ENCODE measurements at places on chromosomes 3 and 15. TPM values are rescaled to one million over a fixed set of nuclear protein-coding genes. Genes with fewer than 3 reads are reported as not detected.

GRCh38 chr3:132318451-132318850 is 1.2 kb downstream of the ACP3 start:
- no peak for DNase-seq

GRCh38 chr15:63797116-63797515 is 36.6 kb downstream of the HERC1 start:
- DNase-seq = no peak

DNA sequence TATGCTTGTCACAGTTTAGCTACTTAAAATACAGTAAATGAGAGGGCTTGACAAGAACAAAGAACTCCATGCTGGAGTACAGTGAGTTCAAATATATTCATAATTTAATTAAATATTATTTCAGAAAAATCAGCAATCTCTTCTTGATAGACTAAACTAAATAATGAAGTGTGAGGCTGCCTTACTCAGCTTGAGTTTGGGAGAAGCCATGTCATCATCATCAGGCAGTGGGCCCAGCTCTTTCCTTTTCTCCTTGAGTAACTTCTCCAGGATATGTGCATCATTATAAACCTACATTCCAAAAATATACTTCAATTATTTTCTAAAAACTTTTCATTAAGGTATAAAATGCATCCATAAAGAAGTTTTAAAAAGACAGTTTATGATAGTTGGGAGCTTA is 70.5 kb downstream of the PBRM1 start:
- DNase-seq = no peak

DNA sequence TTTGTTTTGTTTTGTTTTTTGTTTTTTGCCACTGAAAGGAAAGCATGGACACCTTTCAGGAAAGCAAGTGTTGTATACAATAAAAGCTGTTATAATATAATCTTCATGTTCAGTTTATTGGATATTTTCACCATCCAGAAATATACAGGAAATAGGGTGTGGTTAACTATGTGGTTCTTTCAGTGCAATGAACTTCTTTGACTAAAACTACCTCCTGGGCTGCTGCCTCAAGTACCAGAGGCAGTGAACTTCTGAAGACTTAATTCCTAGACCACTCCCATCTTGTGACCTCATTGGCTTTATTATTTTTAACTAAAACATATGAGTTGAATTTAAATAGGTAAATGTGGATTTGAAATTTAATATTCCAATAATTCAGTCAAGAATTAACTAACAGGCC is 27.1 kb upstream of the TBL1XR1 start:
- no peak for DNase-seq

DNA sequence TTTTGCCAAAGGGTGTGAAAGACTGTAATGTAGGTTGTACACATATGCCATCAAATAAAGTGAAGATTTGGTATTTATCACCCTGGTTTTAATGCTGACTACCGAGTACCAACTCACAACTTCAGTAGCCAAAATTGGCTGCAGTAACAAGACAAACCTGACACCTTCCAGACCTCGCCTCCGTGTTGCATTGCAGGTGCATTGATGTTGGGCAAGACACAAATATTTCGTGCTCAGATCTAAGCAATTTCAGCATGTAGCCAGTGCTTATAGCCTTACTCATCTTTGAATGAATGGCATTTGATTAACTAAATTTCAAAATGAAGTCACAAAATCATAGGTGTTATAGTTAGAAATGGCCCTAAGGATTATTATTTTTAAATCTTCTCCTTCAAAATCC is 400.2 kb downstream of the SOX2 start:
- DNase-seq = no peak

DNA sequence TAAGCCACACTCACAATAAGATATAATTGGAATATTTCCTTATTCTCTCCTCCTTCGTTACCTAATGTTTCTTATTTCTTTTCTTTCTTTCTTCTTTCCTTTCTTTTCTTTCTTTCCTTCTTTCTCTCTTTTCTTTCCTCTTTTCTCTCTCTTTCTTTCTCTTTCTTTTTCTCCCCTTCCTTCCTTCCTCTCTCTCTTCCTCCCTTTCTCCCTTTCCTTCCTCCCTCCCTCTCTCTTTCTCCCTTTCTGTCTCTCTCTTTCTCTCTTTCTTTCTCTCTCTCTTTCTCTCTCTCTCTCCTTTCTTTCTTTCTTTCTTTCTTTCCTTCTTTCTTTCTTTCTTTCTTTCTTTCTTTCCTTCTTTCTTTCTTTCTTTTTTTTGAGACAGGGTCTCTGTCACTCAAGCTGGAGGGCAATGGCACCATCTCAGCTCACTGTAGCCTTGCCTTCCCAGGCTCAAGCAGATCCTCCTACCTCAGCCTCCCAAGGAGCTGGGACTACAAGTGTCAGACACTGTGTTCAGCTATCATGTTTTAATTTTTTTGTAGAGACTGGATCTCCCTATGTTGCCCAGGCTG is 19.3 kb upstream of the PIAS1 start:
- no peak for DNase-seq

DNA sequence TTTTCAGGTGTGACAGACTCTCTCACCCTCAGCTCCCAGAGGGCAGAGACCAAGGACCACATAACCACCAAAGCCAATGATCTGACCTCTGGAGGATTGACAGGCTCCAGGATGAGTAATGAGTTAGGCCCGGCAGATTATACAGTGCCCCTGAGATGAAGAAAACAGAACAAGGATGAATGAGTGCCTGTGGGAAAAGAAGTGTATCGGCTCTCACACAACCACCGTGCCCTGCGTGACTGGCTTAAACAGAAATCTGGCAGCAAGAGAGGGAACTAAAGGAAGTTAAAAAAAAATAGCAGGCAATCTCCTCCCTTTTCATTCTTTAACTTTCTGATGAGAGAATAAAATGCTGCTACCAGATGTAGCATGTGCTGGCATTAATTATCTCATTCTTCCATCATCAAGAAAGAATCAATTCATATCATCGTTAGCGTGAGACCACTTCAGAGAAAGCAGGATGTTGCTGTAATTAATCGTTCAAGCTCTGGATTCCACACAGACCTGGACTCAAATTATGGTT is 227.5 kb upstream of the COL8A1 start:
- no peak for DNase-seq

DNA sequence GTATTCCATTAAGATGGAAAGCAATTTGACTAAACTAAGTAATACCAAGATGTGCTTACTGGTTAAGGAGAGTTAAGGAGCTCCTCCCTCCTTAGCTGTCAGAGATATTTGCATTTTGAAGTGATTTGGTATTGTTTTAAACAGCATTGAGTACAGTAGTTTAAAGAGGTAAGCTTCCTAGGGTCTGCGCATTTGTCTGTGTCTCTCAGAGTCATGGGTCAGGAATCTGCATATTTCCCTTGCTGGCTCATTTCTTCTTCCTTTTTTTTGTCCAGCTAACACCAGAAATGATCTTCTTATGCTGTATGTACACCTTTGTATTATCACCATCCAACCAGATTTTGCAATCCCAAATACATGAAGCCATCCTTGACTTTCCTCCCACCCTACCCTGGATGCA is 163.0 kb upstream of the BFSP2 start:
- no peak for DNase-seq

GRCh38 chr3:102810937-102811336 is 376.1 kb downstream of the ZPLD1 start:
- DNase-seq = no peak

DNA sequence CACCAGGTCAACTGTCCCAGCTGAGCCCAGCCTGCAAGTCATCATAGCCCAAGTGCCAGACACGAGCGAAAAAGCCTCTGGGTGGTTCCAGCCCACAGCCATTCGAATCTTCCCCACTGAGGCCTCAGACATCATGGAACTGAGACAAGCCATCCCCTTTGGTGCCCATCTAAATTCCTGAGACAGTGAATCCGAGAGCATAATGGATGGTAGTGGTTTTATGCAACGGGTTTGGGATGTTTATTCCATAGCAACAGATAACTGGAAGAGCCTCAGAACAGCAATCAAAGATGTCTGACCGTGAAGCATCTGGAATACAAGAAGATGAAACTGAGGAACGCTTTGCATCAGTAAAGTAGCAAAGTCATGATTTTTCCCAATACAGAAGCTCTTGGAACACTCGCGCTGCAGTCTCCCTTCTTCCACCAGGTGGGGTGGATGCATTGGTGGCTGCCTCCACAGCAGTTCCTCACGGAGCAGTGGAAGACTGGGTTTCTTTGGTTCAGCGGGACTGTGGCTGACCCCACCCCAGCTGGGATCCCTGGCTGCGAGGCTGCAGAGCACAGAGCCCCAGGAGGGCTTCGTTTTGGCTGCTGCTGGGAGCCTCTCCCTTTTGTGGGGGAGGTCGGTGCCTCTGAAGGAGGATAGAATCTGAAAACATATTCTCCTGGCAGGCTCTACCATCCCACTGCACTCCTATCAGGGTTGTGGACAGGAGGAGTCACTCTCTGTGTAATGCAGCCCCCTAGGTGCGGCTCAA is 26.4 kb upstream of the PDE8A start:
- no peak for DNase-seq

DNA sequence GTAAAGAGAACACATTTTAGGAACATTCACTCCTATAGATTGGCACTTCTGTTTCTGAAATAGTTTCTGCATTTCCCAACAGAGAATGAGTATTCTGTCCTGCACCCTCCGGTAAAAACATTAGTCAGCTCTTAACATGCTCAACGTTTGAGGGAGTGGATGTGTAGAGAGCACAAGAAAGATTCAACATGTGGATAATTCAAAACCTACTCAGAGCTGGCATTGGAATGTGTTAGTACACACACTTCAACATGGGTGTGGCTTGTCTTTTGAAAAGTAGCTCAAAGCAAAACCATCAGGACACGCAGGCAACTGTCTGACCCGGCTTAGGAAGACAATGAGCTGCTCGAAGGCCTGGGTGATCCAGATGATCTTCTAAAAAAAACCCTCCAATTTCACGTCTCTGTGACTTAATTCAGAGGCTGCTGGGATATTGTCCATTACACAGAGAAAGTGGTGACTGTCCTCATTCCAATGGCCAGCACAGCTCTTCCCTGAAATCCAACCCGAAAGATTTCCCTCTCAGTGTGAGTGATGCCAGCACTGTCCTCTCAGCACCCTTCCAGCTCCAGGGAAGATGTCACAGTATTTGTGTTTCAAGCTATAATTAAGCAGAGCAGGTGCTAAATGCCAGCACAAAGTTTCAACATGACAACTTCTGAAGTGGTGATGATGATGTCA is 18.1 kb downstream of the FBN1 start:
- DNase-seq = no peak

GRCh38 chr3:124492824-124493223 is 237.4 kb upstream of the UMPS start:
- no peak for DNase-seq

DNA sequence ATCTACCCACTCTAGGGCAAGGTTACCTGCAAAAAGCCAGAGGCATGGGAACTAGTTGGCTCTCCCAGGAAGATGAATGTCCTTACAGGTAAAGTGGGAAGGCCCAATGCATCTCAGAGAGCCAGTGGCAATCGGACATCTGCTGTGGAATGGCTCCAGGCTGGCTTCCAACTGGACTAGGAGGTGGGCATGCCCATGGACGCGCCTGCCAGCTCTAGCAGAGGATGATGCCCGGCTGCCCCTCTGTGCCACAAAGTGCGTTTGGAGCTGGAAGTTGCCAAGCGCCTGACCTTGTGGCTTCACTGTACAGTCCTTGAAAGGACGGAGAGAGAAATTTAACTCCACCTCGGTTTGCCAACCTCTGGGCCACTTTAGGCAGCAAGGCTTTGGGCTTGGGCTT is 84.4 kb downstream of the NR2F2 start:
- DNase-seq = no peak

DNA sequence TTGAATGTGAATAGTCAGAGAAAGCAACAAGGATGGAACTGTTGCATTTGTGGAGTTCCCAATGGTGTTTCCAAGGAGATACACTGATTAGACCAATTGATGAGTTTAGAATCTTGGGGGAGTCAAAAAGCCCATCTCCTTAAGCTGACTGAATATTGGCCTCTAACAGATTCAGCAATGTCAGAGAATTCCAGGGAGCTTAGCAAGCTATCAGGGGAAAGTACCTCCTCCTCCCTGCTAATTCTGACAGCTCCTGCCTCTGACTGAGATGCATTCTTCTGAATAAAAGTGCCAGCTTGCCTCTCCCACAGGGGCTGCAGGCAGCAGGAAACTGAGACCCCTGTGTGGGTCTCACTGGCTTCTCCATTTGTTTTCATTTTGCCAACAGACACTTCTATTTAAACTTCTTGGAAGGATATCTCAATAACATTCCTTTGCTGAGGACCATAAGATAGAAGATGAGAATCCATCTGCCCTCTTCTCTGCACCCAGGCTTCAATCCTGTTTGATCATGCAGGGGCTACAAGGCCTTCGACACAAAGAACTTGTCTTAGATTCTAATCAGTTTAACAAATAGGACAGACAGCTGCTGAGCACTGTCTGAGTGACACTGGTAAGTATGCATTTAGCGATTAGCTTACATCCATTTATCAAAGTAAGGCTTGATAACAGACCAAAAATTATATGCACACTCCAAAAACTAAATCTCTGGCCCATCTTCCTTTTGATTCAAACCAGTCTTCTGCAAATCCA is 1080.8 kb downstream of the TUSC7 start:
- no peak for DNase-seq

DNA sequence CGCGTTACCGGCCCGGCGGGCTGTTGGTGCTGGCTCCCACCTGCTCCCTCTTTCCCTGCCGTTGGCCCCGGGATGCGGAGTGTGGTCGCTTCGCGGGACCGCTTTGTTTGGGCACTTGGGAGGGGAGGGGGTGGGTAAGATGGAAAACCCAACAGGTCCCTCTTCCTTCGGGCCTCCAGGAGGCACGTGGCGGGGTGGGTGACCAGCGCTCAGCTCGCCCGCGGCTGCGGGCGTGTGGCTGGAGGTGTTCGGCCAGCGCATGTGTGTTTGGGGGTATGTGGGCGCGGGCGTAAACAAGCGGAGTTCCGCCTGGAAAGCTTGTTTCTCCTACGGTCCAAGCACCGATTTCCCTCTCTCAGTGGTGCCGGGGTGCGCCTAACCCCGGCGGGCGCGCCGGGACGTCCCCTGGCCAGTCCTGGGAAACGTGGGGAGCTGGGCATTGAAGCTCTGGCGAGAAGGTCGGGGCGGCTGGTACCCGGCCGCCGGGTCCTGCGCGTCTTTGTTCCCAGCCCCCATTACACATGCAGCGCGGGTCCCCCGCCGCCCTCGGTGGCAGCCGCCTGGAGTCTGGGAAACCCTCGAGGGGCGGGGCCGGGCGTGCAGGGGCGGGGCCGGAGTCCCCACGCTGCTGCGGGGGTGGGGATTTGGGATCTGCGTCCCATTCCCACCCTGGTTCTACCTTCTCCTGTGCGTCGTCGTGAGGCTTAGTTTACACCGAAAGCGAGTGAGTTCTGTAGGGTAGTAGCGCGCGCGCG is 1.4 kb downstream of the ACVR2B start:
- DNase-seq = no peak

GRCh38 chr3:197226179-197226578 is 72.2 kb downstream of the DLG1 start:
- DNase-seq = no peak

Gene BDH1
- total RNA-seq = 9.1 TPM

Gene CPNE9
- not detected for total RNA-seq

Gene PLCD1
- total RNA-seq = 24.5 TPM

Gene MME
- total RNA-seq = 1.7 TPM

Gene CFAP100
- total RNA-seq = not detected

Gene FGF12
- total RNA-seq = 19.5 TPM

Gene ERICH6
- total RNA-seq = not detected

Gene FILIP1L
- 120 TPM for total RNA-seq

Gene NANOGP8
- total RNA-seq = not detected

Gene ZDHHC19
- total RNA-seq = not detected

Gene P2RY14
- total RNA-seq = 3.0 TPM
